ENCODE measurements at places on chromosomes 7 and 10.
A peak's percentile ranks its signal among the peaks of the same experiment; 100 is the strongest.

GRCh38 chr7:115683093-115683492 is 347.5 kb downstream of the TFEC start:
- no peak for DNase-seq

GRCh38 chr7:84536271-84536870 is 341.8 kb upstream of the SEMA3A start:
- DNase-seq, result no peak

DNA sequence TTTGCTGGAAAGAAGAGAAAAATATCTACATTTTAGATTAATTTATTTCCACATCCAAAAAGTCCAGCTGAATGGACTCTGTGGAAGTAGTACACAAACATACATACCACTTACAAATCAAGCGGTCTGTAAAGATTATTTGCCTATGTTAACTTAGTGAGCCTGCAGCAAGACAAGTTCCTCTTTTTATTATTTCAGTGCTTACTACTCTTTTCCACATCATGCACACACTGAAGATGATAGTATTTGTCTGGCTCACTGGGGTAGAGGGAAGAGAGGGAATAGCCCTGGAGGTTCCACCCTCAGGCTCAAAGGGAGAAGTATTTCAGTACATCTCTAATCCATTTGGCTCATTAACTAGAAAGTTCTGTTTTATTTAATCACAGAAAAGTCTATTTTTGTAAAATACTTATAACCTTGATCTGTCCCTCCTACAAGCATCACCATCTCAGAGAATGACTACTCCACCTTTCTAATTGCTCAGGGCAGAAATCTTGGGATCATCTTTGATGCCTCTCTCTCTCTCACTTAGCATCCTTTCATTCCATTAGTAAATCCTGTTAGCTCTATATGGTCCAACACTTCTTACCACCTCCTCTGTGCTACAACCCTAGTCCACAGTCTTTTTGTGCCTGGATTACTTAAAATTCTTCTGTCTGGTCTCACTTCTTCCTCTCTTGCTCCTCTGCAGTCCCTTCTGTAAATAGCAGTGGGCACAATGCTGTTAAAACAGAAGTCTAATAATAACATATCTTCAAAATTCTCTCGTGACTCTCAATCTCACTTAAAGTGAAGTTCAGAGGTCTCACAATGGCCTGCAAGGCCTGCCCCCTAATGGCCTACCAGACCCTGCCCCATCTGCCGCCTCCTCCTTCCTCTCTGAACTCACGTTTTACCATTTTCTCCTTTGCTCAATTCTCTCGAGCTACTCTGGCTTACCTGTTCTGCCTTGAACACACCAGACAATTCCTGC is 64.3 kb upstream of the CCDC6 start:
- peak; percentile 66 for DNase-seq

- DNase-seq, result no peak
Measured at GRCh38 chr10:58574058-58574457, 61.4 kb downstream of the BICC1 start.

Measured in endodermal cell (in vitro differentiated cells).